ENCODE measurements at places on chromosomes 4 and X.

- no peak for DNase-seq
These were observed 1.3 kb downstream of the NPY1R start for GRCh38 chr4:163330916-163331628.

GRCh38 chr4:10623241-10623640, 61.3 kb downstream of the CLNK start:
- DNase-seq: no peak

GRCh38 chr4:137343221-137343620, 189.1 kb downstream of the PCDH18 start:
- DNase-seq: no peak

DNA sequence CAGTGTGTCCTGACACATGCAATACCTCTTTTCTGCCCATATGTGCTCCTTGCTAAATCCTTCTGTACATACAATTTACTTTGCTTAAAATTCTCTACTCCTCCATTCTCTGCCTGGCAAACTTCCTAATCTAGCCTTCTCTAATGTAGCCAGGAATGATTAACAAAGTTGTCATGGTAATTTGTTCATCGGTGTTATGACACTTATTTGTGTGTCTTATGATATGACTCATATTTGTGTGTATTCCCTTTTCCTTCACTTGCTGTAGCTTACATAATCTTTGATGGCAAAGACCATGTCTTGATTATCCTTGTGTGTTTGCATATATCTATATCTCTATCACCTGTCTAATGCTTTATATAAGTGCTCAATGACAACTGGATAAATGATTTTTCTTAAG, 133.3 kb downstream of the COL25A1 start:
- DNase-seq: no peak

DNA sequence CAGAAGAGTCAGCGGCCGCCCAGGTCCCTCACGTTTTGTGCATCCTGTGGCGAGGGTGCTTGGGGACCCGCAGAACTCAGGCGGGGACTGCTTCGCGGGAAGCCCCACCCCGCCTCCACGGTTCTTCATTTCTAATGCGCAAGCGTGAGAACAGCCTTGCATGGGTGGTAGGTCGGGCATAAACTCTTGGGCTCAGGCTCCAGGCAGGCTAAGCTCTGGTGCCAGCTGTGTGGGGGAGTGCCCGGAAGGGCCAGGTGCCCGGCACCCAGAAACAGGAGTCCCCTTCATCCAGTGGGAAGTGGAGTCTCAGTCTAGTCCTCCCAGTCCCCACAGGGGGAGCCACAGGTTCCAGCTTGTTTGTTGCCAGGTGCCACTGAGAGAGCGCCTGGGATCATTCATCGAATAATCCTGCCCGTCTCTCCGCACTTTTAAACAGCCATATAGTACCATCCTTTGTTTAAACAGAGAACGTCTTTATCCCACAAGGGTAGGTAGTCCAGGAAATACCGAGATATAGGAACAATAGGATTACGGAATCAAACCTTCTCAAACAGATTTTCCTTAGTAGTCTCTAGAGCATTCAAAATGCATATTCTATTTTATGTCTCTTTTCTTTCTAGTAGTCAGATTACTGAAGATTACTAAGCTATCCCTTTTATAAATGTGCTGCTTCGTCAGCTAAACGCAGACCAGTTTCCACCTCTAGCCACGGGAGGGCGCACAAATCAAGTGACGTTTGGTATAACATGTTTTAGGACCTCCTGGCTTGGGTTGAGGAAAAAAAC, 12.7 kb upstream of the RBBP7 start:
- DNase-seq: no peak

DNA sequence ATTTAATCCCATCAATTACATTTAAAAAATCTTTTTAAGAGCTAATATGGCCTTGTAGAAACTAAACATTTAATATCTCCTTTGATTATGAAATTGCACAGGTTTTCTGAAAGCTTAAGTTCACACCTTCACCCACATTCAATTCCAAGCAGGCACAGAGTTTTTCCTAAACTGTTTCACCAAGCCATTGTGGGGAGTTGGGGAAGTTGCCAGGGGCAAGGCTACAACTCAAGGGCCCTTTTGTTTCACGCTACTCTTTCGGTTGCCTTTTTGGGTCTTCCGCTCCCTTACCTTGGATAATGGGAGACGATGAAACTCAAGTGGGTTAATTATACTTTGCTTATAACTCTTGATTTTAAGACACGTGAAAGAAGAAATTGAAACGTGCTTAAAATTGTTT, 33.3 kb downstream of the APBB2 start:
- DNase-seq: no peak

DNA sequence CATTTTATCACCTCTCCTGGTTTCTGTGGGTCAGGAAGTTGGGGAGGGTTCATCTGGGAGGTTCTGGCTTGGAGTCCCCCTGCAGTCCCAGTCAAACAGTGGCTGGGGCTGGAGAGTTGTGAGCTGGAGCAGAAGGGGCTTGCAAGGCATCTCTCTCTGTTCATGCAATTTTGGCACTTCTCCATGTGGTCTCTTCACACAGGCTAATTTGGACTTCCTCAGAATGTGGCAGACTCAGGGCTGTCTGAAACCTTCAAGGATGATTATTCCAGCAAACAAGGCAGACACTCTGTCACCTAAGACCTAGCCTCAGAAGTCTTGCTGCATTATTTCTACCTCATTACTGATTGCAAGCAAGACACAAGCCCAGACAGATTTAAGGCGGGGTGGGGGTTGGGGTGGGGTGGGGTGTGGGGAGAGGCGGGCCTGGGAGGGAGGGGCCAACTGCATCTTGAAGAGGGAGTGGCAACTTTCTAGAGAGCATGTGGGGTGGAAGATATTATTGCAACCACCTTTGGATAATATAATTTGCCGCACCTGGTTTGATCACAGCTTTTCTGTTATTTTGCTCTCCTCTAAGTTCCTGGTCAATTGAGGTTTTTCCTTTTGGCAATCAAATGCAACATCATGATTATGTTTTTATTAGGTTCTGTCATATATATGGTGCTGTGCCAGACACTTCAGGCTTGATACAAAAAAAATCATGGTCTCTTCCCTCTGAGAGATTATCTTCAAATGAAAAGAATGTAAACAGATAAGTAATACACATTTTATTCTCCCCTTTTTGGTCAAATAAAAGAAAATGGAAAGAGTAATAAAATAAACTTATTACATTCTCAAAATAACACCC, 799.5 kb downstream of the RPA4 start:
- DNase-seq: no peak

Data from vagina (tissue), 2 donors.